ENCODE measurements at places on chromosomes 13 and 19. TPM values are rescaled to one million over a fixed set of nuclear protein-coding genes. Genes with fewer than 3 reads are reported as not detected.

The ZNF433 gene
- 4.2 TPM for total RNA-seq

The BCL2L12 gene
- total RNA-seq = 2.4 TPM

The C19orf81 gene
- total RNA-seq = not detected

The FFAR3 gene
- total RNA-seq = not detected

The NKG7 gene
- not detected for total RNA-seq

The ZNF547 gene
- 5.4 TPM for total RNA-seq

The KCNN1 gene
- total RNA-seq = not detected

The NTN5 gene
- total RNA-seq = 0.14 TPM

The C19orf33 gene
- total RNA-seq = not detected

The ZNF284 gene
- 3.0 TPM for total RNA-seq

The CCDC169 gene
- total RNA-seq = 5.6 TPM

The PDE4A gene
- 6.2 TPM for total RNA-seq

The BEST2 gene
- not detected for total RNA-seq

The ZNF91 gene
- total RNA-seq = 25.2 TPM

The SMIM44 gene
- not detected for total RNA-seq

The MAP4K1 gene
- not detected for total RNA-seq

The TNFSF9 gene
- total RNA-seq = 0.14 TPM

The ZNF558 gene
- 20.2 TPM for total RNA-seq

The IGLON5 gene
- total RNA-seq = not detected

The SLITRK5 gene
- total RNA-seq = not detected

The MAMSTR gene
- 0.55 TPM for total RNA-seq

The CFD gene
- 1.7 TPM for total RNA-seq

The CFAP97D2 gene
- not detected for total RNA-seq

The PSG11 gene
- total RNA-seq = not detected

The CDX2 gene
- total RNA-seq = not detected

The PRX gene
- 1.2 TPM for total RNA-seq

The ZNF554 gene
- total RNA-seq = 2.9 TPM

The OR10H1 gene
- not detected for total RNA-seq

The GPX4 gene
- 159 TPM for total RNA-seq

The URAD gene
- not detected for total RNA-seq

The ZNF350 gene
- 8.3 TPM for total RNA-seq

The GPR183 gene
- 0.05 TPM for total RNA-seq

The SLC1A5 gene
- 200 TPM for total RNA-seq

The ZNF444 gene
- total RNA-seq = 20.4 TPM

The WDR87 gene
- not detected for total RNA-seq

The NEK3 gene
- total RNA-seq = 8.0 TPM

The CCDC70 gene
- not detected for total RNA-seq

The EML2 gene
- total RNA-seq = 59.6 TPM

The ZNF536 gene
- total RNA-seq = not detected

The SBK2 gene
- total RNA-seq = not detected

The YIPF2 gene
- 165 TPM for total RNA-seq

The SCEL gene
- not detected for total RNA-seq

The C19orf73 gene
- 0.89 TPM for total RNA-seq

The MADCAM1 gene
- under 0.01 TPM for total RNA-seq

The ATP13A1 gene
- 94.7 TPM for total RNA-seq

The ZNF155 gene
- 8.9 TPM for total RNA-seq

The FAAP24 gene
- total RNA-seq = 0.89 TPM

The CNN1 gene
- total RNA-seq = 29.5 TPM

The CASP14 gene
- total RNA-seq = not detected

The ARHGAP33 gene
- 6.2 TPM for total RNA-seq

The FUT6 gene
- not detected for total RNA-seq

The C19orf85 gene
- not detected for total RNA-seq

The AXL gene
- total RNA-seq = 345 TPM

The VSTM1 gene
- total RNA-seq = not detected

The GAS6 gene
- total RNA-seq = 432 TPM

The RNF225 gene
- not detected for total RNA-seq

The APOC4 gene
- total RNA-seq = not detected

Measured in smooth muscle cell of the umbilical artery (primary cell).